ENCODE measurements at places on chromosomes 6 and 20.

DNA sequence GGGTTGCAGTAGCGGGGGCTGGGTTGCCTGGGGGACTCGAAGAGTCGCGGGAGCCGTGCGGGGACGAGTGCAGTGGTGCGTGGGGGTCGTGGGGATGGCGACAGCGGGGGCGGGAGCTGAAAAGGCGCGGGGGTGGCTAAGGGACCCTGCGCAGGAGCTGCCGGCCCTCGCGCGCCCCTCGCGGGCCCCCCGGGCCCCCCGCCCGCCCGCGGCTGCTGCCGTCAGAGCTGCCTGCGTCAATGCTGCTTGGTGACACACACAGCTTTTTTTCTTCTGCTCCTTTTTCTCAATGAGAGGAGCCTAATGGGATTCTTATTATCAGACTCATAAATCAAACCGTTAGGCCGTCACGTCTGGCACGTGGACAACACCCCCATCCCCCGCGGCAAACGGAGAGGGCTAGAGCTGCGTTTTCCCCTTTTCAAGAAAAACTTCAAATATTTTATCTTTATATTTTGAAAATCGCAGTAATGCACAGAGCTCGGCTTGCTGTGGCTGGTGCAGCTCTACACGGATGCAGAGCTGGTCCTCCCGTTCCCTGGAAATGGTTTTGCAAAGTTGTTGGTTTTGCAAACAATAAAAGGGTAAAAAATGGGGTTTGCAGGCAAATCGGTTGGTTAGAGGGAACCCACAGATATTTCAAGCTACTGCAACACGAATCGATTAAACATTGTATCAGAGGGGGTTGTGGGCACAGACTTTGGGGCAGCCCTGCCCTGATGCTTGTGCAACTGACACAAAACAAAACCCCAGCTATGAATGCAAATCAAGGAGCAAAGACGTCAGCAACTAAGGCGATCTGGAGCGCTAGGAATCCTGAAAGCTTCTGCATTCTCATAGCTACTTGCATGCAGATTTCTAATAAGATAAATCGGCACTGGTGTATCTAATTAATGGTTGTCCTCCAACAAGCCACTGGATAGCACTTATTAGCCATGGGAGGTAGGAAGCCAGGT, 161.4 kb downstream of the TBXT start:
- peak; percentile 50 for DNase-seq

DNA sequence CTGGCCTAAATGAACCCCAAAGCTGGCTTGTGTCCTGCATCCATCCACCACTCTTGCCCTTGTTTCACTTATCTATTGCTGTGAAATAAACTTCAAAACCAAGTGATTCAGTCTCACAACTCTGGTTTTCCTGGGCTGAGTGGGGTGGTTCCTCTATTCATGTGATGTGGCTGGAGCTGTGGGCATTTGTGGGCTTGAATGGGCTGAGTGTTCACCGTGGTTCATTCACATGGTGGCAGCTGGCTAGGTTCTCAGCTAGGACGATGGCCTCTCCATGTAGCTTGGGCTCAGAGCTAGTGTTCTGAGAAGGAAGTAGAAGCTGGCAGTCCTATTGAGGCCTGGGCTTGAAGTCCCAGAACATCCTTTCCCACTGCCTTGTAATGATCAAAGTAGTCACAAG, 30.4 kb downstream of the FKBP1A start:
- DNase-seq: no peak

DNA sequence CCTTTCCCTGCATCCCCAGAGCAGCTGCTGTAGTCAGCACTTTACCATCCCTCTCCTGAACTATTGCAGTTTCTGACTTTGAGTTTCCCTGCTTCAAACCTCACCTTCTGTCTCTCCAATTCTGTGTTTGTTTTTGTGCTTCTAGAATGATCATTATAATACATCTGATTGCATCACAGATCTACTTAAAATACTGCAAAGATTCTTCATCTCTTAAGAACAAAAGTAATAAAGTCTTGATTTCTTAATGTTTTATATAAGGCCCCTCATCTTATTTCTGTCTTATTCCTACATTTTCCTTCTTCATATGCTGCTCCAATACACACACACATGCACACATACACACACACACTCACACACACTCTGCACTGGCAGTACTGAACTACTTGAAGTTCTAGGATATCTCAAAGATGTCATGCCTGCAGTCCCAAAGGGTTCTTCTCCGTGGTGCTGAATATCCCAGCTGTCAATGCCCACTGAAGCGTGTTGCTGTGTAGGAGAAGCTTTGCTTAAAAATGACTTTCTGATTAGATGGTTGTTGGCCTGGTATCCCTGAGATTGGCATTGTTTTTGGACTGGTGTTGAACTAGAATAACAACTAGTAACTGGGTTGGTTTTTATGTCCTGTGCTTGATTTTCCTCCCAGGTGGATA, 97.2 kb downstream of the MAP3K4 start:
- no peak for DNase-seq

DNA sequence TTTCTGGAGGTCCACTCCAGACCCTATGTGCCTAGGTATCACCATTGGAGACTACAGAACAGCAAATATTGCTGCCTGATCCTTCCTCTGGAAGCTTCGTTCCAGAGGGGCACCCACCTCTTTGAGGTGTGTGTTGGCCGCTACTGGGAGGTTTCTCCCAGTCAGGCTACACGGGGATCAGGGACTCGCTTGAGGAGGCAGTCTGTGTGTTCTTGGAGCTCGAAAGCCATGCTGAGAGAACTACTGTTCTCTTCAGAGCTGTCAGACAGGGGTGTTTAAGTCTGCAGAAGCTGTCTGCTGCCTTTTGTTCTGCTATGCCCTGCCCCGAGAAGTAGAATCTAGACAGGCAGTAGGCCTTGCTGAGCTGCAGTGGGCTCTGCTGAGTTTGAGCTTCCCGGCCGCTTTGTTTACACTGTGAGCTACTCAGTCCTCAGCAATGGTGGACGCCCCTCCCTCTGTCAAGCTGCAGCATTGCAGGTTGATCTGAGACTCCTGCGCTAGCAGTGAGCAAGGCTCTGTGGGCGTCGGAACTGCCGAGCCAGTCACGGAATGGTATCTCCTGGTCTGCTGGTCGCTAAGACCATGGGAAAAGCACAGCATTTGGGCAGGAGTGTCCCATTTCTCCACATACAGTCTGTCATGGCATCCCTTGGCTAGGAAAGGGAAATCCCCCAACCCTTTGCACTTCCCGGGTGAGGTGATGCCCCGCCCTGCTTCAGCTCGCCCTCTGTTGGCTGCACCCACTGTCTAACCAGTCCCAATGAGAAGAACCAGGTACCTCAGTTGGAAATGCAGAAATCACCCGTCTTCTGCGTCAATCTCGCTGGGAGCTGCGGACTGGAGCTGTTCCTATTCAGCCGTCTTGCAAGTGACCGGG, 32.5 kb upstream of the ASCC3 start:
- no peak for DNase-seq

GRCh38 chr6:33420491-33421343, 852 bp downstream of the SYNGAP1 start:
- DNase-seq: no peak

DNA sequence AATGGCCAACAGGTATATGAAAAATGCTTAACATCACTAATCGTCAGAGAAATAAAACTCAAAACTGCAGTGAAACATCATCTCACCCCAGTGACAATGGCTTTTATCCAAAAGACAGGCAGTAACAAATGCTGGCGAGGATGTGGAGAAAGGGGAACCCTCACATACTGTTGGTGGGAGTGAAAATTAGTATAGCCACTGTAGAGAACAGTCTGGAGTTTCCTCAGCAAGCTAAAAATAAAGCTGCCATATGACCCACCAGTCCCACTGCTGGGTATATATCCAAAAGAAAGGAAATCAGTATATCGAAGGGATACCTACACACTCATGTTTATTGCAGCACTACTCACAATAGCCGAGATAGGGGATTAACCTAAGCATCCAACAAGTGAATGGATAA, 23.4 kb upstream of the INSM1 start:
- DNase-seq: no peak

DNA sequence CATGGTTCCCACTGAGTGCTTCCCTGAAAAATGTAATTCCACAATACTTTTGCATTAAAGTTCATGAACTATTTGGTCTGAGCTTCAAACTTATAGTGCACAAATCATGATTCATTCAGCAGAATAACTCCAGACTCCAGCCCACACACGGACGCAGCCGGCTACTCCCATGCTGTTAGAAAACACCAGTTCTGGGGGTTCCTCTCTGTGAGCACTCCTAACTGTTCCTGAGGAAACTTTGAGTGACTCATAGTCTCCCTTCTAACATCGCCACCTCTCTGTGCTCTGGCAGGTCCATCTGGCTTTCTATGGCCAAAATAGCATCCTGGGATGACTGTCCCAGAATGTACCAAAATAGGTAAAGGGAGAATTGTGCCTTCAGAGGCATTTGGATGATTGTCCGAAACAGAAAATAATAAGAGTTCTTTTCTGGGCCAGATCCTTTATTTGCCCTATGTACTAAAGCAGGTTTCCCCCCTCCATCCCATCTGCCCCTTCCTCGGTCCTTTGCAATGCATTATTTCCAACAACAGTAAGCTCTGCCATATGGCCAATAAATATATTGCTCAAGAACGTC, 32.3 kb upstream of the LY86 start:
- DNase-seq: no peak

DNA sequence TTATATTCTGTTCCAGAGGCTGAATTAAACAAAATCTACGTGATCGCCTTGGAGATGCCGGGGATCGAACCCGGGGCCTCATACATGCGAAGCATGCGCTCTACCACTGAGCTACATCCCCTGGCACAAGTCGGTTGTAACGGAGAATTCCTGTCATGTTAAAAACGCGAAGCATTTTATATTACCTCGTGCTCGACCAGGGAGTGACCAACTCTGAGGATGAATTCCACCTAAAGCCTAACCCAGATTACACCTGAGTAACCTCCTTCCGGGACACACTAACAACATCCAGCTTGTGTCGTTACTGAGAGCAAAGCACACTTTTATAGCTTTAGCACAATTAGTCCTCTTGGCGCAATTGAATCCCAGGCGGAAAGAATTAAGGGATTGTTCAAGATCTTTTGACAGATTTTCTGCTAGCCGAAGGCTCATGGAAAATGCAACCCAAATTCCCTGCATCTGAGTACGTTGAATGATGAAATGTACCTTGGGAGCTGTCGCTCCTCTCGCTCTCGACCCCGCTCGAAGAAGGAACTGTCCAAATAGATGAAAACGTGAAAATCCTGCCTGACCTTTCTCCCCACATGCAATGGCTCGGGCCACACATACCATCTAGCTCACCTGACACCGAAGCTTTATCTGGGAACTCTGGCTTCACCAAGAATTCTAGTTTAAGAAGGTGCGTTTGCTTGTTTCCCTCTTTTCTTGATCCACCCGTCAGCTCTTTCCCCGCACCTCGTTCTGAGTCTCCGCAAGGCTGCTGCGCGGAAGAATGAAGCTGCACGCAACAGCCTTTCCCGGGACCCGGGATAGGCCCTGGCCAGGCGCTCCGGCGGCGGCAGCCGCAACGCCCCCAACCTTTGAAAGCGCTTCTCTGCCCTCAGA, 148.3 kb downstream of the GPX5 start:
- DNase-seq: peak; percentile 20

DNA sequence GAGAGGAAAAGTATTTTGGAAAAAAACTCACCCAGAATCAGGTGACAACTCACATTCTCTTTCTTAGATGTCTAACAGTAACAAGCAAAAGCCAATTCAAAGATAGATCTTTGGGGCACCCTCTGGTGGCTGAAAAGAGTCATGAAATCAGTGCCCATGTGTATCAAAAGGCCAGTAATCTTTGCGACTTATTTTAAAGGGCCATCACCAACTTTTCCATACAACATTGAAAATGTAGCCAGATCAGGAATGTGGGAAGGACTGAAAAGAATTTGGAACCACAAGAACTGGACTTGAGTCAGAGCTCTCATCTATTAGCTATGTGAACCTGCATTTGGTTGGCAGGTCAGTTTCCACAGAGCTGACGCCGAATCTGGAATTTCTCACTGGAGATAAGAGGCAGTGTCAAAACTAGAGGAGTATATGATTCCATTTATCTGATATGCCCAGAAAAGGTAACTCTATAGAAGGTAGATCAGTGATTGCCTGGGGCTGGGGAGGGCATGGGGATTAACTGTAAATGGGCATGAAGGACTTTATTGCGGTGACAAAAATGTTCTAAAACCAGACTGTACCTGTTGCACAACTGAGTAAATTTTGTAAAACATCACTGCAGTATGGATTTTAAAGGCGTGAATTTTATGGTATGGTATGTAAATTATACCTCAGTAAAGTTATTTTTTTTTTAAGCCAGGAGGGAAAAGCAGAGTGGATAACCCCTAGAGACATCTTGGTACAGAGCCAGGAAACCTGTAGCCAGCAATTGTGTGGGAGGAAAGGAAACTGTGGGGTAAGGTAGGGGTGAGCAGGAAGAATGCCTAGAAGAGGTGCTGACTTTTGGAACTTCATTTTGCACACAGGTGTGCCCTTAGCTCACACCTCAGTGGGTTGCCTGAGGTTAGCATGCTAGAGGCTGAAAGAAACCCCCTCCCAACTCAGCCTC, 117.1 kb upstream of the ASF1A start:
- DNase-seq: peak; percentile 76

- no peak for DNase-seq
Observed at GRCh38 chr6:13531956-13532355, 42.4 kb upstream of the SIRT5 start.

DNA sequence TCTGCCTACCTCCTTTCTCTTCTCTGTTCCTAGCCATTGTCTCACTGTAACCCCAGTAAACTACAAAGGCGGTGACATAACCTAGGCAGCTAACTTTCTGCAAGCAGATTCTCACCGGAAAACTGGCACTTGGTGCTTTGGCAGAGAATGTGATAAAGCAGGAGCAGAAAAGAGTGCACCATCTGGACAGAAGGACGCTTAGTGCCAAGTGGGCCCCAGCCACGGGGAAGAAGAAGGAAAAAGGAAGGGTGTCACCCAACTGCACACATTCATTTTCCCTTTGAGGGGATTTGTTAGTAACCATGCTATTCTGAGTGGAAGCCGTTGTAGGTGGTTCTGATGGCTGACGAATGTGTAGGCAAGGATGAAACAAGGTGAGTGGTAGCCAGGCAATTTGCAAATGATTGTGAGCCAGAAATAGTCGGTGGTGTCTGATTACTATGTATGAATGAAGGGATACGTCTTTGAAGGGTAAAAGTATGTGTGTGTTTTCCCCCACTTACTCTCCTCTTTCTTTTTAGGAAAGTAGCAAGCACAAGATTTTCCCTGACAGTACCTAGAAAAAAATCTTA, 148.3 kb upstream of the STXBP5 start:
- no peak for DNase-seq

- no peak for DNase-seq
Observed at GRCh38 chr6:56742122-56742791, 99.6 kb upstream of the DST start.

GRCh38 chr6:47335466-47335865, 25.8 kb upstream of the TNFRSF21 start:
- DNase-seq: no peak

DNA sequence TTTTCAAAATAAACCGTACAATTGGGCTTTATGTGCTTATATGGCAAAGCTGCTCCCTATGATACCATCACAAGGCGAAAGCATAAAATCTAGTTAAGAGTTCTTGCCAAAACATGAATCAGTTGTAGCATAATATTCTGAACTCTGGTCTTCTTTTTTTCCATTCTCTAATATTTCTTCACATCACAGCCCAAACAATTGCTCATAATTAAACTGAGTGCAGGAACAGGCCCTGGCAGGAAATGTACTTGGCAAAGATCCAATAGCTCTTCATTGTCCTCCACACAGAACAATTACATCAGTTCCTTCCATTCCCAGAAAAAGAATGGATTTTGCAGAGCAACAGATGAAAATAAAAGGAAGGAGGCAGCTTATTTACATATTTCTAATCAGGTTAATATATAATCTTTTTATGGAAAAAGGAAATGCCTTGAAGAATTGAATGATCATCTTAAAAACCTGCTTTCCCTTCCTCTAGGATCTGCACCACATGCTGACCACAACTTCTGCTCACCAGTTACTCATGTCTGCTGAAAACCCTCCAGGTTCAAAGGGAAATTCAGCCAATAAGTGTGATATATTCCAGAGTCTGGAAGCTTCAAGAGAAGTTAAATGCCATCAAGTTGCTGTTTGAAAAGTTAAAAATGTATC, 123.3 kb upstream of the COL21A1 start:
- DNase-seq: peak; percentile 88

All from stromal cell of bone marrow (primary cell).